CMK (cell line): ENCODE measurements at places on chromosomes 4 and X.
A peak's percentile ranks its signal among the peaks of the same experiment; 100 is the strongest.

DNA sequence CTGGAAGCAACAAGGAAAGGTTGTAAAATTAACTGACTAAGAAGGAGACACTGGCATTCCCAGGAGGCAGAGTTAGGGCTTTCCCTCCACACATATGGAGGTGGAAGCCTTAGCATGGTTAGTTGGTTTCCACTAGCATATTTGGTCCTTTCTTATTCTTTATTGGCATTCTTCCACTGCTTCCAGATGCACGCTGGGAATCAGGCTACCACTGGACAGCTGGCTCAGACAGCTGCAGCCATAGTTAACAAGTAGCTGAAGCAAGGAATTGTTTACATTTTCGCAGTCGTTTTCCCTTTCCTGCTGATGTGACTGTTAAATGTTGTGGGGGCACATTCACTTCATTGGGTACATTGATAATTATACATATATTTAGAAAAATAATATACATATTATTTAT lies 169.2 kb downstream of the GRIA2 start:
- DNase-seq: no peak

- DNase-seq: peak; percentile 46
These were observed 114.5 kb downstream of the ADRA2C start for GRCh38 chr4:3880615-3881120.

GRCh38 chr4:21205821-21206531 lies 505.7 kb downstream of the PACRGL start:
- DNase-seq: no peak

GRCh38 chr4:73019462-73020047 lies 50.0 kb downstream of the COX18 start:
- DNase-seq: no peak

GRCh38 chr4:140904904-140905303 lies 148.7 kb upstream of the TBC1D9 start:
- no peak for DNase-seq

- no peak for DNase-seq
These were observed 8.4 kb downstream of the UBE2K start for GRCh38 chr4:39706334-39706733.

- DNase-seq: no peak
These were observed 356.2 kb downstream of the GRIA2 start for GRCh38 chr4:157576671-157577217.

- DNase-seq: no peak
These were observed 50.2 kb downstream of the DCX start for GRCh38 chrX:111361751-111362150.

DNA sequence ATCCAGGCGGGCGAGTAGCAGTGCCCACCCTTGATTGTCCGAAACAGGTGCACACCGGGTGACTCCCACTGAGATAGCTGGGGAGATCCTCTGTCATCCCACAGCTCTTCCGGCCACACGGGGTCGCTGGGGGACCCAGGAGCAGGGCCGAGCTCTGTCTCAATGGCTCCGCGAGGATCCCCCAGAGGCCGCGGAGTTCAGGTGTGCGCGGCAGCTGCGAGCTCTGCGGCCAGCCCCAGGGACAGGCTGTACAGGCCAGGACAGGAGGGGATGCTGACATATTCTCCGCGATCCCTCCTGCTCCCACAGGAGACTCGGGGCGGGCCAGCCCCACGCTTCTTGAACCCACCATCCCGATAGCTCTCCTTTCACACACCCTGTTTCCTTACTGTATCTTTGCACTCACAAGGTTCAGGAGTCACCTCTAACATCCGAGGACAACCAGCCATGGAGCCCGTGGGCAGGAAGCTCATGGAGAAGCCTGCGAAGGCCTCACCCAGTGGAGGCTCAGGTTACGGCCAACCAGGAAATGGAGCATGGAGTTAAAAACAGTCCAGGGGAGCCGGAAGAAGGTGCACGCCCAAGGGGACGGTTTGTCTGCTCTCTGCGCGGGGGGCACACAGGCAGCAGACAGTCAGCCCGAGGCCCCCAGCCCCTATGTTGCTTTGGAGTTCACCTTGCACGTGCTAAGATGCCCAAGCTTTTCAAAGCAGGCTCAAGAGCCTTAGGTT lies 77.9 kb upstream of the AMELX start:
- no peak for DNase-seq

DNA sequence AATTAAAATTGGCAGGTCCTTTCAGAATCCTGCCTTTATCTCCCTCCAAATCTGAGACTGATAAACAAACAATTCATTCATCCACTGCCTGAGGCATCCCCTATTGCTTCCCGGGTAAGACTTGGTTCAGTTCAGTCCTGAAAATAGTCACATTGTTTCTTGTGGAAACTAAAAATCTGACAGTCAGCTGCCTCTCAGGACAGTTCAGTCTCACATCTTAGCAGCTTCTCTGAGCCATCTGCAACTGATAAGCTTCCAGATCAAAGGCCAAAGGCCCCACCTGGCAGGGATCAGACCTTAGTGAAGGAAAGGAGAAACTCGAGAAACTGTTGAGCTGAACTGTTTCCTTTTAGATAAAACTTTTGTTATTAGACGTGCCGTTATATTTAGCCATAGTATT lies 264.5 kb downstream of the IL15 start:
- no peak for DNase-seq

- DNase-seq: no peak
These were observed 133.1 kb downstream of the AFAP1 start for GRCh38 chr4:7806338-7807090.

DNA sequence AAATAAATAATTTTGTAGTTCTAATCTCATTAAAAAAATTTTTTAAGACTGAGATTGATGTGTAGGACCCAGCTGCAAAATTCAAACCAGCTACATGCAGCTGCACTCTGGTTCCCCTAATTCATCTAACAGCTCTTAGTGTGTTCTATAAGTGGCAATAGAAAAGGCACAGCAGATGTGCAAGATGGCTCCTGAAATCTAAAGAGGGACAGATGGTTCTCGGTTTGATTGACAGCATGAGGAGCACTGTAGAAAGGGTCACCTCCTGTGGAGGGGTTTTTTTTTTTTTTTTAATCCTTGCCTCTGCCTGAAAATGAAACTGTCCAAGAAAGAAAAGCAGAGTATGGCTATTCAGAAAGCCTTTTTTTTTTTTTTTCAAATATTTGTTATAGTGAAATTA lies 16.9 kb upstream of the OCIAD1 start:
- DNase-seq: no peak

GRCh38 chrX:130085551-130086446 lies 24.5 kb downstream of the ELF4 start:
- DNase-seq: no peak

DNA sequence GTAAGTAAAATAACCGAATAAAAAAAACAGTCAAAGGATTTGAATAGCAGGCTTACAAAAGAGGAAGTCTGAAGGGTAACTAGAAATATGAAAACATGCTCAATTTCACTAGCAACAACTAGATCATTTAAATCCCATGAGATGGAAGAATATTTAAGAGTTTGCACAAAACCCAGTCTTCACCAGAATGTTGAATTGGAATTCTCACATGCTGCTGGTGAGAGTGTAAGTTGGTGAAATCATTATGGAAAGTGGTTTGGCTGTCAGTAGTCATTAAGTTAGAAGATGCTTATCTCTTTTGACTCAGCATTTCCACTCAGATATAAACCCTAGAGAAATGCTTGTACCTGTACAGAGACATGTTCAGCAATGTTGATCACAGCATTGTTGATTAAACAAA lies 110.1 kb downstream of the PGRMC2 start:
- DNase-seq: peak; percentile 8

DNA sequence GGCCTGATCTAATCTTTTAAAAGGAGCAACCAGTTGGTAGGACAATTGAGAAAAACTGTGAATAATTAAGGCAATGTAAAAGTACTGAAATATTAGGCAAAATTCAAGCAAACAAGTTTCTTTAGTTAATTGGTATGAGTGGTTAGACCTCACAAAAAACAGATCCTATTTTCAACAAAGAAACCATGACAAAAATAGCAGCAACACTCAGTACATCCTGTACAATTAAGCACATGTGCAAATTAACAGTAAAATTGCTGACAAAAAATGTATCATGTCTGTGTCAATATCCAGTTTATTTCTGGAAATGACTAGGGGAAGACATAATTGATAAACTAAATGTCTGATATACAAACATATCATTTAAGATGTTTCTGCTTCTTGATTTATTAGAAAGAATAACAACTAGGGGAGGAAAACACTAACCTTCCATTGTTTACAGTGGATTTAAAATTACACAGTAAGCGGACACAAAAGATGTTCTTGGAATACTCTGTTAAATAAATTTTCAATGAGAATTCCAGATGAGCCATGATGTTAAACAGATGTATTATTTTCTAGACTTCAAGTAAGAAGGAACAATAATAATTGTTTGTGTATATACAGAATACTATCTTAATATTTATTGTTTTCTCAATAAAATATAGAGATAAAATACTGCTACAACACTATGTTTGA lies 638.9 kb downstream of the SPRY1 start:
- no peak for DNase-seq
